Activated T-cell treated with anti-CD3 and anti-CD28 coated beads for 24 hours (primary cell): ENCODE measurements at places on chromosomes 4 and X.

DNA sequence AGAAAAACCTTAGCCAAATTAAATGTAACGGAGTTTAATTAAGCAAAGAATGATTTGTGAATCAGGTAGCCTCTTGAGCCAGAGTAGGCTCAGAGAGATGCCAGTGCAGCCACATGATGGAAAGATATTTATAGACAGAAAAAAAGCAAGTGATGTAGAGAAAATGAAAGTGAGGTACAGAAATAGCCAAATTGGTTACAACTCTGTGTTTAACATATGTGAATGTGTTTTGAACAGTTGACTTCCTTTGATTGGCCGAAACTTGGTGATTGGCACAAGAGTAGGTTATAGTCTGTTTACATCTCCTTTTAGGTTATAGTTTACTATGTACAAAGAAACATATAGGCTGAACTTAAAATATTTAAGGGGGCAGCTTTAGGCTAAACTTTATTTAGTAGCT, 459.9 kb upstream of the BOD1L1 start:
- no peak for DNase-seq

DNA sequence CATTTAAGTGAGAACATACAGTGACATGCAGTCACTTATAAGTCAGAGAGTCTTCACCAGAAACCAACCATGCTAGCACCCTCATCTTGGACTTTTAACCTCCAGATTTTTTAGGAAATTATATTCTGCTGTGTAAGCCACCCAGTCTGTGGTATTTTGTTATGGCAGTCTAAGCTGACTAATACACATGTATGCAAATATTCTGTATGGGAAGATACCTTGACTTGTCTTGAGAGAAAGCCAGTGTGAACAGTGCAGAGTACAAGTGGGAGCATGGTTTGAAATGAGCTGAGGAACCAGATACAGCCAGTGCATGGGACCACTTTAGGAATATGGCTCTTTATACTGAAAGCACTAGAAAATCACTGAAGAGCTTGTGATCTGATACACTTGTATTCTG, 110.4 kb upstream of the MAP9 start:
- DNase-seq: no peak

DNA sequence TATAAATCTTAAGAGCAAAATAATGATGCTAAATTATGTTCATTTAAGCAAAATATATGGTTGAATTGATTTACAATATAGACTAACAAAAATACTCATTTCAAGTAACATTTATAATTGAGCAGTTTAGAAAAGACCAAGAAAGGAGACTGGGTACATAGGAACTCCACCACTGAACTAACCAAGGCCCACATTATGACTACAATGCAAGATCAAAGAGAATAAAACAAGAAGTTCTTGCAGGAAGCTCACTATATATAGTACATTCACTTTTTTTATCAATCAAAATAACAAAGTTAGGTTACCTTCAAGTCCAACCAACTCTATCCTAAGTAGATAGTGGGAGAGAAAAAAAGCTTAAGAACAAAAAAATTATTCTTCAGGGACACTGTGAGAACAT, 8.0 kb downstream of the CHIC2 start:
- no peak for DNase-seq

DNA sequence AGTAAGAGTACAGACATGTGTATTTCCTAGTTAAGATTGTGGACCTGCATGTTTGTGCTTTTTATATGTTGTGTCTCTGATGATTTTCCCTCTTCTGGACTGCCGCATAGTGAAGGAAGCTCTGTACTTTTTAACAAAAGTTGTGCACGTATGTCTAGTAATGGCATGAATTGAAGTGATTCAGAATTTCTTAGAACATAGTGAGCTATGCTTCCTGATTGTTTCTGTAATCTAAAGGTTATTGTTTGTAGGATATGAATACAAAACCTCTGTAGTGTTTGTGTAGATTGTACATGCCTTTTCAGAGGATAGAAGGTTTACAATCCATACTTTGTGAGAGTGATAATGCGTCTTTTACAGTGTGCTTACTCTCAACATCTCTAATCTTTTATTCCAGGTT, 37.0 kb upstream of the NUDT6 start:
- DNase-seq: no peak

GRCh38 chr4:38514465-38515146, 149.4 kb upstream of the KLF3 start:
- no peak for DNase-seq

DNA sequence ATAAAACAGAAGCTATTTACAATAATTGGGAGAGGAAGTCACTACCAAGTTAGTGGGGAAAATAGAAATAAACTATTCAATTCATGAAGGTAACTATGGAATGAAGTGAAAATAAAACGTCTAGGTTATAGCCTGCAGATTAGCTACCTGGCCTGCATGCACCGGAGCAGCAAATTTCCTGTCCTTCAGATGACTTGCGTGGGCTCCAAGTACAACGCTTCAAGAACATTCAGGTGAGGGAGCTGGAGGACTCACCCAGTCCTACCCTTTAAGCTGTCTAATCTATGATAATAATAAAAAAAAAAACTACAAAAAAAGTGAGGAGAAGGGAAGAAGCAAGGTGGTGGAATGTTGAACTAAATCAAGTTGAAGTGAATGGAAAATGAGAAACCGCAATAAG, 13.2 kb downstream of the C4orf54 start:
- DNase-seq: no peak

GRCh38 chrX:19168609-19169008, 46.3 kb upstream of the ADGRG2 start:
- DNase-seq: no peak

GRCh38 chr4:151888367-151888866, 127.6 kb upstream of the GATB start:
- no peak for DNase-seq

- DNase-seq: no peak
Measured at GRCh38 chr4:167185465-167185864, 48.8 kb downstream of the SPOCK3 start.

- no peak for DNase-seq
Measured at GRCh38 chr4:31051151-31051550, 331.0 kb downstream of the PCDH7 start.

- no peak for DNase-seq
Measured at GRCh38 chr4:110270492-110271197, 72.2 kb upstream of the ELOVL6 start.

- peak; percentile 44 for DNase-seq
Measured at GRCh38 chrX:131816551-131817136, 206.5 kb upstream of the STK26 start.

- no peak for DNase-seq
Measured at GRCh38 chrX:34884817-34885216, 57.8 kb upstream of the FAM47B start.

DNA sequence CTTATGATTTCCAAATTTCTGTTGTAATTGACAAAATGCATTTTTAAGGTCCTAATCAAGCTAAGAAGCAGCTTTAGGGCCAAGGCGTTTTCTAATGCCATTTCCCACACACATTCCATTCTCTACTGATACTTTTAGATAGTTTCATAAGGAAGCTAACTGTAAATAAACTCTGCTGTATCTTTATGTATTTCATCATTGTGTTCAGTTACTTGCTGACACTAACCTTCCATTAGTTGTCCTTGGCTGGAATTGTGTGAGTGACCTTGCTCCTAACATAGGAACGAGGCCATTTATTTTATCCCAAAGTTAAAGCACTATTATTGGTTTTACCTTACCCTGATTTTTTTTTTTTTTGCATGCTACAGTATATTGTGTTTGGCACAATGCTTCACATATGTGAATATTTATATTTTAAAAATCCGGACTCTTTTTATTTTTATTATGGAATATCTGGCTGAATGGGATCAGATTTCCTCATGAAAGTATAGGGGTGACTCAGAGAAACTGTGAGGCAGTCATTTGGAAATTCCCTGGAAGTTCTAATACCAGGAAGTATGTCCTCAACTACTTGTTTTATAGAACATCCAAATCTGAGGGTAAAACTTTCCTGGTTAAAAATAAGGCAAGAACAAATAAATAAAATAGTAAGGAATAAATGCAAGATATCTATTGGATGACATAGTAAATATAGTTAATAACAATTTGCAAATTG, 62.7 kb upstream of the SORBS2 start:
- DNase-seq: no peak

DNA sequence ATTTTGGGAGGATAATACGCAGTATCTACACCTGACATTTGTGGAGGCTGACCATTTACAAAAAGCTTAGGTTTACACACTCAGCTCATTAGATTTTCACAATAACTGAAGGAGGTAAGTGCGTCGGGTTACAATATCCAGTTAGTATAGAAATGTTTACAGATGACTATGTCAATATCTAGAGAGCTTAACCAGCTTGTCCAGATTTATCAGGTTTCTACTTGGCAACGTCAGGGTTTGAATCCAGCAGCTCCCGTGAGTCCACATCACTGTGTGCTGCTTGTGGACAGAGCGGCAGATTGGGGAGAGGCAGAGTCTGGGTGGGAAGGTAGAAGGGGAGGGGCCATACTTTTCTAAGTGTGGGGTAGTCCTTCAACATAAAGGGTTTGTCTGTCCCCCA, 28.3 kb downstream of the ARHGAP10 start:
- DNase-seq: no peak

GRCh38 chrX:49075347-49075746, 1.5 kb upstream of the PRAF2 start:
- DNase-seq: no peak

GRCh38 chr4:41509451-41509866, 28.5 kb upstream of the LIMCH1 start:
- DNase-seq: no peak

DNA sequence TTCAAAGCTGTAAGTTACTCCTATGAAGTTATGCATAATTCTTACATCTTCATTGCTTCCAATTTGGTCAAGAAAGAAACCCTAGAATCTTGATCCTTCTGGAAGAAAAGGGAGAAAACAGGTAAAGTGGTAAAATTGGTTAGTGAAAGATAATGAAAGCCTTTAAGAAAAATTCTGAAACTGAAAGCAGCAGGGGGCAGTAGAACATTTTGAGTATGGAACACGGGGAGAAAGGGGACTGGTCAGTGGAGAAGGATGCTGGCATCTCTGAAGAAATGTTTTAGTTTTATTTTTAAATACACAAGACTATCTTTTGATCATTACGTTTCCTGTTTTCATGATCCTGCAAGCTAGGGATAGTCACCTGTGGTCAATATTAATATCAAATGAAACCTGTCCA, 54.3 kb downstream of the SLIT2 start:
- DNase-seq: no peak

GRCh38 chr4:2846172-2846571, 2.5 kb downstream of the ADD1 start:
- DNase-seq: no peak

DNA sequence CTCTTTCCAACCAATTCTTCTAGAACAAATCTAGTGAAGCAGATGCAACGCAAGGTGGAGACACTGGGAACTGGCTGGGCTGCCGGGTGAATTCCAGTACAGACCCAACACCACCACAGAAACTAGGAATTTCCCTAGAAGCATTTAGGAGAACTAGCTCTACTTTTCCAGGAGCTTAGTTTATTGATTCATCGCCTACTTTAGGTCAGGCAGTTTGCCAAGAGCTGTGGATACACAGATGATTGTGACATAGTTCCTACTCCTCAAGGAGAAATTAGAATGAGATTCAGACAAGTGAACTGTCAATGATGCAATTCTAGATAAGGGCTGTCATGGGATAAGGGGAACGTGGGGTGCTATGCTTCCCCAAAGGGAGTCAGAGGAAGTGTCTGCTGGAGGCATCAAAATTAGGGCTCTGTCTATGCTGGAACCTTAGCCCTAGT, 350.0 kb downstream of the CAMK2D start:
- no peak for DNase-seq

DNA sequence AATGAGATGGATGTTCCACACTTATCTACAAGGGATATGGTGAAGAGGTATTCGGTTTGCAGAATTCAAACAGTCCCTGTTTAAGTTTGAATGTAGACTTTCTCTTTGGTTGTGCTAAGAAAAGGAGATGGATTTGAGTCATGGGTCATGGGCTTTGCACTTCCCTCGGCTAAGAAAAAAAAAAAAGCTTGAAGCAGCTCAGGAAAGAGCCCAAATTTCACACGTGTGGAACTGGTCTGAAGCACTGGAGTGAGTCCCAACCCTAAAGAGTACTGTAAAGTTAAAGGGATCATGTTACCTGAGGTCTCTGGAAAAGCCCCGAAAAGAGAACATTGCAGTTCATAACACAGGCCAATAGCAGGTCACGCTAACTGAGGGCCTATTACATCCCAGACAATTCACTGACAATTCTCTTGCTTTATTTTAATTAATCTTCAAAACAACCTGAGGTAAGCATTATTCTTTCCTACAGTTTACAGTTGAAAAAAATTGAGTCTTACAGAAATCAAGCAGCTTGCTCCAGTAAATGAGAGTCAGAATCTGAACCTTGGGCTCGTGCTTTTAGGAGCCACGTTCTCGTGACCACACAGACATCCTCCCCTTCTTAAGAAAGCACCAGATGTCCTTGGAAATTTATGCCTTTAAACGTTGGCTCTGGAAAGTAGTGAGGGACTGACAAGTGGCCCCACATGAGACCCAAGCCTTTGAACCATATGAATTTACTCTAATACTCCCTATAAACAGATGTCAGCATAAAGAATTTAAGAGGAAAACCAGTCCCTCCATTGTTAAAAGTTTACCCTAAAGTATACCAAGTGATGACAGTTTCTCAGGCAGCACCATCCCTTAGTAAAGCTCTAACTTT, 89.3 kb downstream of the MAD2L1 start:
- no peak for DNase-seq

GRCh38 chrX:119647552-119648420, 41.6 kb upstream of the NKRF start:
- peak; percentile 56 for DNase-seq

- DNase-seq: peak; percentile 2
Measured at GRCh38 chrX:43559644-43560043, 96.5 kb upstream of the MAOA start.

DNA sequence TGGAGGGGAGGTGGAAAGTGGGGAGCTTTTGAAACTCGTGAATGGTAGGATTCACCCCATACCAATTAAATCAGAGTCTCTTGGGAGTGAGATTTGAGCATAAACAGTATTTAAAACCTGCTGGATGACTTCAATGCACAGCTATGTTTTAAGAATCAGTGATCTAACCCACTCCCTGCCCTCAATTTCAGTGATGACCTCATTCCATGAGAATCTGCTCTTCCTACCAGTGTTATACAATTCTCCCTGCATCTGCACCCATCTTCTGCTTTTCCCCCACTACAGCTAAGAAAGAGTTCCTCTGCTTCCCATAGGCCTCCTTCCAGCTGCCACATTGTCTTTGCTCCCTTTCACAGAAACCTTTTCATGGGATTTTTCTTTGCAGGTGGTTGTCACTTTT, 18.3 kb upstream of the H2AZ1 start:
- no peak for DNase-seq

GRCh38 chr4:39446842-39447573, 11.7 kb downstream of the RPL9 start:
- DNase-seq: peak; percentile 17

- DNase-seq: no peak
Measured at GRCh38 chr4:54879576-54879975, 221.8 kb downstream of the KIT start.

- peak; percentile 4 for DNase-seq
Measured at GRCh38 chr4:48340276-48340964, 909 bp upstream of the SLAIN2 start.

- no peak for DNase-seq
Measured at GRCh38 chr4:180696460-180697092, 1546.6 kb upstream of the TENM3 start.
